Activated CD4-positive, alpha-beta T cell treated with anti-CD3 and anti-CD28 coated beads, Interleukin-2, amount 50 U/mL, for 48 hours (primary cell): ENCODE measurements at places on chromosomes 1 and 21.

DNA sequence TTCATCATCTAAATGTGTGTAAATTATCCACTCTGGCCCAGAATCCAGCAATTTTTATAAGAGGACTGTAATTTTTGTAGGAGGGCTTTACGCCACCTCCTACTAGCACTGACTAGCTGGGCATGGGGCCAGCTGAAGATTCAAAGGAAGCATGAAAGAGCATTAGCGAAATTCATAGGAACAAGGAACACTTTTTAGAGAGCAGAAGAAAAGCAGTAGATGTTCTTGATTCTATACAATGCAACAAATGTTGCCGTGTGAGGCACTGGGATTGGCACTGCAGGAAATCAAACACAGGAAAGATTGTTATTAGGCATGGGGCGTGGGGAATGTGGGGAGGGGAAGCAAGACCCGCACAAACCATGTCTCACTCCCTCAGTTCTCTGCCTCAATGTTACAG lies 58.4 kb upstream of the PARP1 start:
- no peak for DNase-seq

DNA sequence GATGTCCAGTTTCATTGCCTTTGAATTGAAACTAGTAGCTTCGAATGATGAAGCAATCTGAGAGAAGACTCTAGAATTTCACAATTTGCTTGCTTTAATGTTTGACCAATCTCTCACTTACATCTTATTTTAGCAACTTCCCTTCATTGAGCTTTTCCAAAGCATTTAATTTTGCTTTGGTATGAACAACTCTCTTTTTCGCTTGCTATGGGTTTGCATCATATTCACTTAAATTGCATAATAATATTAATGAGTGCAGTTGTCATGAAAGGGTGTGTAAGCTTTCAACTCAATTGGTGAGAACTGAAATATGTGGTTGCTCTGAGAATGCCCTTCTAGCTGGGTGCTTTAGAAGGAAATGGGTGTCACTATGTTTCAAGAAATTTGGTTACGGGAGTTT lies 309.2 kb downstream of the HLX start:
- DNase-seq: no peak

DNA sequence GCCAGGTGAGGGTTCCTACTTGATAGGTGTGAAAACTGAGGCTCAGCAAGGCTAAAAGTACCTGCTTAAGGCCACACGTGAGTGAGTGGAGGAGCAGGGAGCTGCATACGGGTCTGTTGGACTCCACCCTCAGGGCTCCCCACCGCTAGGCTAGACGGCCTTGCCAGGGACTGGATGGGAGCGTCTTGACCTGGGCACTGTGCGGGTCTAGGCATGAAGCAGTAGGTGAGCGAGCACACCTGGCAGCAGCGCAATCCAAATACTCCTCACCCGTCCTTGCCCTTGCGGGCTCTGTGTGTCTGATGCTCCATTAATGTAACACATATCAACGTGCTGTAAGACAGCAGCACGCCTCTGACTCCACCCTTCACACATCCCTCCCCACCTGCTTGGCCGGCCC lies 94.0 kb downstream of the LACTBL1 start:
- DNase-seq: no peak

DNA sequence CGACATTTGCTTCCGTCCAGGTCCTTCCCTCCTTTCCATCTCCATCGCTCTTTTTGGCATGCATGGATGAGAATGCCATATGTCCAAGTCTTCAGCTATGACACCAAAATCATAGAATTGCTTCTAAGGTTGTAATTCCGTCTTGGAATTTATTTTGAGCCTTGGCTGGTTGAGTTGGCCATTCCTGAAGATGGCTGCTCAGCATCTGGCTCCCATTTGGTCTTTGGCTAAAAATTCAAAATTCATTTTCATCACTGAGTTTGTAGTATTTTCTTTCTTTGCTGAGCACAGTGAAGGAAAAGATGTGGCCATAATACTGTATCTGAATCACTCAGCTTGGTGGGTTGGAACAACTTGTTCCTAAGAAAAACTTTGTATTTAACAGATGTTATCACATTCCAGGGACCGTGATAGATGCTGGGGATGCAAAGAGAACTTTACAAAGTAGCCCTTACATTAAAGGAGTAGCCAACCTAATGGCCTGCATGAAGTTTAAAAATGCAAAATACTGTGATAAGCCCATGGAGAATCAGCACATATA lies 15.6 kb downstream of the JUN start:
- DNase-seq: no peak

GRCh38 chr1:20724364-20725188 lies 6.8 kb upstream of the KIF17 start:
- DNase-seq: no peak

- DNase-seq: no peak
Observed at GRCh38 chr1:31725134-31725533, 21.3 kb upstream of the COL16A1 start.

DNA sequence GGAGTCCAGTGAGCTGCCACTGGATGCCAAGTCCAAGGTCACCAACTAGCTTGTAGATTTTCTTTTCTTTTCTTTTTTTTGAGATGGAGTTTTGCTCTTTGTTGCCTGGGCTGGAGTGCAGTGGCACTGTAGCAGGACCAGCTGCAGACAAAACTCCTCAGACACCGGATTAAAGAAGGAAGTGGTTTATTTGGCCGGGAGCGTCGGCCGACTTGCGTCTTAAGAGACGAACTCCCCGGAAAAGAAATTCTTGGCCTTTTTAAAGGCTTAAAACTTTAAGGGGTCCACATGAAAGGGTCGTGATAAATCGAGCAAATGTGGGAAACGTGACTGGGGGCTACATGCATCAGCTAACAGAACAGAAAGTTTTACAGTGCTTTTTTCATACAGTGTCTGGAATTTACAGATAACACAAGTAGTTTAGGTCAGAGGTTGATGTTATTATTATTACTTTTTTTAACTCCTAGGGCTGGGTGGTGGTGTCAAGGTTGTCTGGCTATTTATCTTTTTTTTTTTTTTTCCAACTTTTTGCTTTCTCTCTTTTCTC lies 36.4 kb upstream of the CFAP126 start:
- DNase-seq: no peak

DNA sequence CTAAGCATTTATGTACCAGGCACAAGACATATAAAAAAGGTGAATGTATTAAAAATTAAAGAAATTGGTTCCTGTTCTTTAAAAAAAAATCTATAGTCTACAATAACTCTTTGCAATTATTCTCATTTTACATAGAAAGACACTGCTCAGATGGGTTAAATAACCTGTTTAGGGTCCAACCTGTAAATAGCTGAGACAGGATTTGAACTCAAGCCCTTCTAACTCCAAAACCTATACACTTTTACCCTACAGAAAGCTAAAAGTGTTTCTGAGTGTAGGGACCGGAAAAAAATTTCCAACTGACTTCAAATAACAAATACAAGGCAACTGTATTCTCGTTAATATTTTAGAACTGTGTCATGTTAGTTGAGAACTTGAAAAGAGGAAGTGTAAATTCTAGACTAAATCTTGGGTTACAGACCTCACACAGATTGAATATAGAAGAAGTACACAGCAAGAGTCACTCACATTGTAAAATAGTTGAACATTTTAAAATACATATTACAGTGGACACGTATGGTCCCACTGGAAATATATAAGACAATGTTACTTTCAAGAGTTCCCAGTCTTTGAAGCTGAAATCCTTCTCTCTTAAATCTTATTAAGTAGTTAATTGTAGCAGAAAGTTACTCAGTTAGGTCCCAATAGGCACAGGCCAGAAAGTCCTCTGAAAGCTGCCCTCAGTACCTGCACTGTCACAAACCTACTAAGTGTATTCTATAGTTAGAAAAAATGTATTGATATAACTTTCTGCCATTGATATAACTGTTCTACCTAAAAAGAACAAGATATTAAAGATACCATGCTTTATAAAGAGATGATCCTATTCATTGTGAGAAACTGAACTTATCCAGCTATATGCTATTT lies 7.3 kb downstream of the EDEM3 start:
- DNase-seq: no peak

DNA sequence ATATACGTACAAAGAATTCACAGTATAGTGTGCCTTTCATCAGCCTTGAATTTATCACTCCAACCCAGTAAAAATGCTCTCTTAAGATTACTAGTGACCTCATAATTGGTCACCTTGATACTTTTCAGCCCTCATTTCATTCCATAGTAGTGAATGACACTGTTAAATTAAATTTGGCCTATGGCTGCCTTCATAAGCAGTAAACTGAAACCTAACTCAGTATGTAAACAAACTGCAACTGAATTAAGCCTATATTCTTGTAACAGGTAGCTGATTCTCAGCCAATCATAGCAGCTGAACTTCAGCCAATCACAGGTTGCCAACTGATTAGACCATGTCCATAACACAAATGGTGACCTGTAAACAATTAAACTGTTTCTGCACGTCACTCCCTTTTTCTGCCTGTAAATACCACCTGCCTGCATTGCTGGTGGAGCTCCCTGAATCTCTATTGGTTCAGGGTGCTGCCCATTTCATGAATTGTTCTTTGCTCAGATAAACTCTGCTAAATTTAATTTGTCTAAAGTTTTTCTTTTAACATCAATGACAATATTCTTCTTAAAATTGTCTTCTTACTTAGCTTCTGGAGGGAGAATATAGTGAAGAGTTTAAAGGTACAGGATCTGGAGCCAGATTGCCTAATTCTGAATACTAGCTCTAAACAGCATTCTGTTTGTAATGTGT lies 24.0 kb upstream of the CAMSAP2 start:
- DNase-seq: no peak
